ENCODE measurements at places on chromosomes 16 and 17. TPM values are rescaled to one million over a fixed set of nuclear protein-coding genes. Genes with fewer than 3 reads are reported as not detected.

- no peaks in the 10 kb centered on the region for H3K27me3 ChIP-seq
- H3K27ac ChIP-seq, result no peak overlapping the region
- no peaks in the 10 kb centered on the region for H3K4me1 ChIP-seq
Observed at GRCh38 chr16:65142276-65142675, 20.4 kb upstream of the CDH11 start.

DNA sequence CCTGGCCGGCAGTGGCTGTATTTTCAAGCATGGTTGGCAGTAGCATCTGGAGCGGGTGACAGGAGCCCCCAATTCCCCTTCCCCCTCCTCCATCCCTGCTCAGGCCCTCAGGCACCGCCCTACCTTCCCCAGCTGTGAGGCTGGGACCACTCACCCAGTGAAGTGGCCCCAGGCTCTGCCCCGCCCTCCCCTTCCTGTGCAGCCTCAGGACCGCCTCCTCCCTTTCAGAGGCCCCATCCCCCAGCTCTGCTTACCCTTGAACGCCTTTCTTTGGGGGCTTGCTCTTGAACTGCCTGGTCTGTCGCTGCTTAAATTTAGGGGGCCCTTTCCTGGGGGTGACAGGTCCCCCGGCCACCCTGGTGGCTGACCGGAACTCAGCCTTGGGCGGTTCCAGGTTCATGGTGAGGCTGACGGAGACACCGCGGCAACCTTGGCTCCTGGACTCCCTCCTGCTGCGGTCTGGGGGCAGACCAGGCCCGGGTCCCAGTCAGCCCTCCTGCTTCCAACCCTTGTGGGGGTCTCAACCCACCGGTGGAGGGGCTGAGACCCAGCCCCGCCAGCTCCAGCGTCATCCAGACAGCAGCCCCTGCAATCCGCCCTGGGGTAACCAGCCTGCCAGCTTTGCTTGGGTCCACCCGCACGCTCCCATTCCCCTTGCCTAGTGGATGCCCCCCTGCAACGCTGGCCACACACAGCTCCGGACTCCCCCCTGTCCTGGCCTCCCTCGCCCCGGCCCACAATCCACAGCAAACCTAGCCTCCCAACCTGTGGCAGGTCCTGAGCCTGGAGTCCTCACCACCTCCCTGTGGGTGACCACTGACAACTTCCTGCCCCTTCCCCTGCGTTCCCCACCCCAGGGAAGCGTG, 3.2 kb downstream of the PDE6G start:
- H3K36me3 ChIP-seq, result no peaks in the 10 kb centered on the region
- no peak overlapping the region for H3K4me3 ChIP-seq
- no peaks in the 10 kb centered on the region for H3K4me1 ChIP-seq
- H3K27me3 ChIP-seq, result peaks cover 21% of the 10 kb centered on the region
- H3K27ac ChIP-seq, result no peak overlapping the region
- no peak for DNase-seq

- H3K36me3 ChIP-seq, result no peaks in the 10 kb centered on the region
- no peak overlapping the region for H3K27ac ChIP-seq
- no peaks in the 10 kb centered on the region for H3K4me1 ChIP-seq
- no peaks in the 10 kb centered on the region for H3K27me3 ChIP-seq
- no peak for DNase-seq
Observed at GRCh38 chr16:81848306-81848853, 69.3 kb downstream of the PLCG2 start.

The KCNH4 gene
- not detected for total RNA-seq
